ENCODE measurements at places on chromosomes 11 and 22.

DNA sequence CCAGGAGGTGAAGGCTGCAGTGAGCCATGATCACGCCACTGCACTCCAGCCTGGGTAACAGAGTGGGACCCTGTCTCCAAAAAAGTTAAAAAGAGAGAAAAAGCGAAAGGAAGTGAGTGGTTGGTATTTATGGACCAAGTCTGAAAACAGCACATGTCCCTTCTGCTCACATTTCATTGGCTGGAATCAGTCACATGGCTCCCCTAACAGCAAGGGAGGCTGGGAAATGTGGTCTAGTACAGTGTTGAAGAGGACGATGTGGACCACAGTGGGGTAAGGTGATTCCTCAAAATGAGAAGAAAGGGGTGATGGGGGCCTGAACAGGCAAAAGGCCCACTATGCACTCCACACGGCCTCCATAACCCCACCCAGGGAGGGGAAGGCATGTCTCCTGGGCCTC is 32.5 kb upstream of the SMTN start:
- no peak for DNase-seq

DNA sequence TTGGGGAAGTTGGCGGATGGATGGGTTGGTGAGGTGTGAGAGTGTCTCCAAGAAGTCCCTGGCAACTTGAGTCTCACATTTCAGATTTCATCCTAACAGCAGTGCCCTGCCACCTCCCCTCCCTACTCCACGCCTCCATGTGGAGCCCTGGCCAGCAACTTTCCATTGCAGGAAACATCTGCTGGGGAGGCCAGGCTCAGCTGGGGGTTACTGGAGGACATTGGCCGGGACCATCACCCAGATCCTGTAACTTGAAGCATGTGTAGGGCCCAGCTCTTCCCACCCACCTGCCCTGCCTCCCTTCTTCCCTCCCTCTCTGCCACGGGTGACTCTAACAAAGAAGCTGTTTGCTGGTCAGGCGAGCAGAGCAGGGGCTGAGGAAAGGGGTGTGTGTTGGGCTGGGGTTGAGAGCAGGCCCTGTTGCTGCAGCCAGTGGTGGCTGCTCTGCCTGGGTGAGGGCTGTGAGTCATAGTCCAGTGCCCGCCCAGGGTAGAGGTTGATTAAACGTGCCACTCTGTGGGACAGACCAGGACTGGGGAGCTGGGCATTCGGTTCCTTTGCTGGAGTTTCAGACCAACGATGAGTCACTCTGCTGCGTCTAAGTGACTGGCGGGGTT is 64.0 kb downstream of the SCN3B start:
- DNase-seq = no peak

DNA sequence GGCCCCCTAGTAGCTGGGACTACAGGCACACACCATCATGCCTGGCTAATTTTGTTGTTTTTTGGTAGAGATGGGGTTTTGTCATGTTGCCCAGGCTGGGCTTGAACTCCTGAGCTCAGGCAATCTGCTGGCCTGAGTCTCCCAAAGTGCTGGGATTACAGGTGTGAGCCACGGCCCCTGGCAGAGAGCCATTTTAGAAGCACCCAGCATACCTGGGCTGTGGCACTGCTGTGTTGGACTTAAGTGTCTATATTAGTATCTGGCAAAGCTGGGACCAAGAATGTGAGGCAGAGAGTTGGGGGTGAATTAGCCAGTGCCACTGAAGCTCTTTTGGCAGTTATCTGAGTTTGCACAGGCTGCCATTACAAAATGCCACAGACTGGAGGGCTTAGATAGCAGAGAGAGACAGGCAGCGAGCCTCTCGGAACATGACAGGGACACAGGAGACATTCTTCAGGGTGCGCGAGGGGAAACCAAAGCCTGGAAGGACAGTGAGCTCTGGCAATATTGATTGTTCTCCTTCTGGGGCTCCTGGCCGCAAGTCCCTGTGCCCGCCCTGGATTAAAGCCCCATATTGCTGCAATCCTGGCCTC is 87.7 kb upstream of the ALX4 start:
- no peak for DNase-seq

DNA sequence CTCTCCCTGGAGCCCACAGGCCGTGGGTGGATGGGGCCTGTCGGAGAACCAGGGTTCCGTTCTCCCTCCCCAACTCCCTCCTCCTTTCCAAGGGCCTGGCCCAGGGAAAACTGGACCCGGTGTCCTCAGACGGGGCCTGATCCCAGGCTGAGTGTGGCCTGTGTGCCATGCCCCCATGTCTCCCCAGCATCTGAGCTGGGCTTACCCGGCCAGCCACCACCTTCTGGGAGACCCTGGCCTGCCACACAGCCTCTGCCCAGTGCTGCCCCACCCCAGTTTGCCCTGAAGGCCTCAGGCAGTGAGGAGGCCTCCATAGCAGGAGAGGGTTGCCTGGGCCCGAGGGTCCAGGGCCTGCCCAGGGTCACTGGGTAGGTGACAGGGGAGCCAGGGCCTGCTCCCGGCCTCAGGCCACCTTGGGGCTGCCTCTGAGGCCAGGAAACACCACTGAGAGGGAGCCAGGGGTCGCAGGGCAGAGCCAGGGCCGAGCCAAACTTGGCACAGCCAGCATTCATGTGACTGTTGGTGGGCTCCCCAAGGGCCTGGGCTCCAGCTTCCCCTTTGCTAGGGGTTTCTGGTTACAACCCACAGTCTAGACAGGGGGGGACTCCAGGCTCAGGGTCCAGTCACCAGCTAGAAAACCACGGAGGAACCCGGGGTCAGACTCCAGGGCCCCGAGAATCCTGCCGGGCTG is 590 bp upstream of the IFITM10 start:
- DNase-seq = no peak

- DNase-seq = no peak
Measured at GRCh38 chr11:109237636-109238035, 184.4 kb upstream of the C11orf87 start.

- DNase-seq = no peak
Measured at GRCh38 chr11:1827095-1827813, 7.5 kb upstream of the SYT8 start.
